G401 (cell line): ENCODE measurements at places on chromosomes 6 and 20. TPM values are rescaled to one million over a fixed set of nuclear protein-coding genes. Genes with fewer than 3 reads are reported as not detected.
A peak's percentile ranks its signal among the peaks of the same experiment; 100 is the strongest.

Gene EFCAB8
- 0.03 TPM in 1 of 2 replicates, not detected in the other for total RNA-seq

DNA sequence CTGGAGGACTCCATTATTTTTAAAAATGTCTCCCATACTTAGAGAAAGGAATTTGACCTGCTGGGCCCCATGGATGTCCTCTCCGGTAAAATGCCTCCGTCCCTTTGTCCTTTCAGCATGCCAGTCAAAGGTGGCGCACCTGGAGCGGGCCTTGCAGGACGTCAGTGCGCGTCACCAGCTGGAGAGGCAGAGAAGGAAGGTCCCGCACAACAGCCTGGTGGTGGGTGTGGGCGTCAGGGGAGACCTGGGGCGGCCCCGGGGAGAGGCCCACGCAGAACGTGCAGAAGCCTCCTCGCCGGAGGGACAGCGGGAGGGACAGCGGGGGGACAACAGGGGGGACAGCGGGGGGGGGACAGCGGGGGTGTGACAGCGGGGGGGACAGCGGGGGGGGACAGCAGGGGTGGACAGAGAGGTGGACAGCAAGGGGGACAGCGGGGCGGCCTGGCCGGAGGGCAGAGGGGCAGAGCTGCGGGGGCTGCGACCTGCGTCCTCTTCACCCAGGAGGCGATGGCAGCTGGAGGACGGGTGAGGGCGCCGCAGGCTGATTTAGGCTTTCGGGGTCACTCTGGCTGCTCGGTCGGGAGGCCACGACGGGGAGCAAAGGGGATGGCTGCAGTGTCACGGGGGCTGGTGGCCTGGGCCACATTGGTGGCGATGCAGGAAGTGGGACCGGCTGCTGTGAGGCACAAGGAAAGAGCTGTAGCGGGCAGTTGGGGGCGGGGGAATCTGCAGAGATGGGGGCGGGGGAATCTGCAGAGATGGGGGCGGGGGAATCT is 859 bp upstream of the KIF25 start:
- peak; percentile 69 for DNase-seq

GRCh38 chr6:119323931-119324330 is 25.6 kb downstream of the MAN1A1 start:
- DNase-seq = no peak

GRCh38 chr6:167907837-167908681 is 81.3 kb downstream of the AFDN start:
- peak; percentile 67 for DNase-seq

DNA sequence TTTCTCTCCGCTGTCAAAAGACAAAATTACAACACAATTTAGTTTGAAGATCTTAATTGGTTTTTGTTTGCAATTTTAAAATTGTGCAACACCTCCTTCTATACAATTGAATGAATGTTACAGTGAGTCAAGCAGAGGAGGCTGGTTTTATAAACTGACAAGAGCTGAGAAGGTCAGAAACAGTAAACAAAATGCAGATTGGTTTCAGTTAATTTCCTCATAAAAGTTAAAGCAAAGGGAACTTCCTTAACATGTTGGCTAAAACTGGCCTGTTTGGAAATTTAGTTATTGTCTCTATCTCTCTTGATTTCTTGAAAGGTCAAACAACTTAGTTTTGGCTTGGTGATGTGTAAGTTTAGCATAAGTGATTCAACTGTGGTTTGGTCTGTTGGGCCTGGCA is 22.2 kb downstream of the KHDC1L start:
- no peak for DNase-seq

GRCh38 chr6:57252975-57253374 is 30.9 kb upstream of the RAB23 start:
- DNase-seq = no peak

GRCh38 chr6:81362246-81362645 is 390.2 kb downstream of the TENT5A start:
- DNase-seq = no peak

DNA sequence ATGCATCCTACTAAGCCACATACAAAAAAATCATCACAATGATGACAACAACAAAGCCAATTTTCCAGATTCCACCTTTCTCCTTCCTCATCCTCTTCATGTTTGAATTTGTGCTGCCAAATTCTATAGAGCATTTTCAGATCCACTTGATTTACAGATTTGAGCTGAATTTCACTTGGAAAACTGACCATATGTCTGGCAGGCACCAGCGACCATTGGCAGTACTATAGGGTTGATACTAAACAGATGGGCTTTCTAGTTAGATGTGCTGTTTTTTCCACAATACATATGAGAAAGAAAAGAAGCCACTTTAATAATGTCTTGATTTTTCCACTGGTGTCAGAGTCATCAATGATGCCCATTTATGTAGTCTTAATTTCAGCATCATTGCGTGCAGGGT is 127.0 kb downstream of the PHACTR3 start:
- peak; percentile 84 for DNase-seq

GRCh38 chr20:36218380-36219064 is 17.8 kb upstream of the AAR2 start:
- DNase-seq = no peak

- no peak for DNase-seq
Observed at GRCh38 chr6:116409756-116410155, 39.0 kb downstream of the DSE start.
